ENCODE measurements at places on chromosomes 5 and 9.

DNA sequence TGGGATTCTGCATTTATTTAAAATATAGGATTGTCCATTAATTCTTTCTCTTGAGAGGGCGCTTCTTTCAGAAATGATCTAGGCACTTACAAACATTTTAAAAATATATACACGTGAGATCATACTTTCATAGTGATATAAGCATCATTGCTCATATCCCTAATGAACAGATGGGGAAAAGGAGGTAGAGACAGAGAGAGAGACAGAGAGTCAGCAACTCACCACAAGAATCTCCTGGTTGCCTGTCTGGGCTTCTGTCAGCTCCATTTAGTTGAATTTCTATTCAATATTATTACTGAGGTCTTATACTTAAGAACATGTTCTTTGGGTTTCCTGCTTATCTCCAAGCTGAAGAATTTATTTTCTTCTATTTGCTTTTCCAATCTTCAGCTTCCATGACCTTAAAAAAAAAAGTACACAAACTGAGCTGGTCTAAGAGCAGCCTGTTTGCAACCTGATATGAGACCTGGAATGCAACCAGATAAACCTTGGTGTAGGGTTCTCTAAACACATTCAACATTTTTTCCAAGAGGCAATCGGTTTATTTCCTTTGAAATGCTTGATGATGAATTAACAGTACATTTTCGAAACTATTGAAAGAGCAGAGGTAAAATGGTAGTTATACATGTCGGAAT is 51.6 kb upstream of the LIFR start:
- no peak for DNase-seq

DNA sequence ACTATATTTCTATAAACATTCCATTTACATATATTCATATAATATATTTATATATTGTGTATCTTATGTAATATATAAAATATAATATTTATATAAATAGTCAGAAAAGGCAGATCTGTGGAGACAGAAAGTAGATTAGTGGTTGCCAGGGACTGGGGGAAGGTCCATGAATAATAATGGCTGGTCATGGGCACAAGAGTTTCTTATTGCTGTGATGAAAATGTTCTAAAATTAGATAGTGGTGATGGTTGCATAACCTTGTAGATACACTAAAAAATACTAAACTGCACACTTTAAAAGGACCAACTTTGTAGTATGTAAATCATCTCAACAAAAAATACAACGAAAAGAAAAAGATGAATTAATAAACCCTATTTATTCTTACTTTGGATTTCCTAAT is 47.3 kb downstream of the NUP155 start:
- DNase-seq = no peak

DNA sequence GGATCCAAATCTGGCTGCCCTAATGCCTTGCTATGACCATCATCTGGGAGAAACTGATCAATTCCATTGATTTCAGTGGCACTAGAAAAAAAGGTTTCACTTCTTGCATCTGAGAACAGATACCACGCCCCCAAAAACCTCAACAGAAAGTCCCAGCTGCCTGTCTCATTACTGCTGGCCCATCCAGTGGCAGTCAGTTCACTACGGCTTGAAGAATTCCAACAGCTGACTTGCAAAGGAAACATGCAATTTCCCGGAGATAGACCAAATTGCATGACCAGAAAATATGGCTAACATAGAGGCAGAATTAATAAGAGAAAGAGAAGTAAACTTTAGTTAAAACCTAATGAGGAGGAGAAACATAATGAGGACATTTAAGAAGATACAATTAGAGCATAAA is 48.6 kb downstream of the UGCG start:
- DNase-seq = no peak

- DNase-seq = no peak
Measured at GRCh38 chr5:151254556-151254955, 1.6 kb downstream of the GM2A start.

DNA sequence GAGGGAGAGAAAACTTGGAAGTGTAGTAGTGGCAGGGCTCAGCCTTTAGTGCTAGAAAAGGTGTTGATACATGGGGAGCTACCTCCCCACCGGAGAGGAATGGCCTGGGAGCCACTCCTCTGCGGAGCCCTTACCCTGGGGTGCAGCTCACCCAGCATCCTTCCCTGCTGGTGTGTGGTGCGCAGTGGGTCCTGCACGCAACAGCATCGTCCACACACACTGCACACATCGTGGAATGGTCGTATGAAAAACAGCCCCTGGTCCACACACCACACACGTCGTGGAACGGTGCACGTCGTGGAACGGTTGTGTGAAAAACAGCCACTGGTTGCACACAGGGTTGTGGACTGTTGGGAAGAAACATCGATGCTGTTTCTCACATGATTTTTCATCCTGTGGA is 16.1 kb upstream of the AHRR start:
- no peak for DNase-seq

DNA sequence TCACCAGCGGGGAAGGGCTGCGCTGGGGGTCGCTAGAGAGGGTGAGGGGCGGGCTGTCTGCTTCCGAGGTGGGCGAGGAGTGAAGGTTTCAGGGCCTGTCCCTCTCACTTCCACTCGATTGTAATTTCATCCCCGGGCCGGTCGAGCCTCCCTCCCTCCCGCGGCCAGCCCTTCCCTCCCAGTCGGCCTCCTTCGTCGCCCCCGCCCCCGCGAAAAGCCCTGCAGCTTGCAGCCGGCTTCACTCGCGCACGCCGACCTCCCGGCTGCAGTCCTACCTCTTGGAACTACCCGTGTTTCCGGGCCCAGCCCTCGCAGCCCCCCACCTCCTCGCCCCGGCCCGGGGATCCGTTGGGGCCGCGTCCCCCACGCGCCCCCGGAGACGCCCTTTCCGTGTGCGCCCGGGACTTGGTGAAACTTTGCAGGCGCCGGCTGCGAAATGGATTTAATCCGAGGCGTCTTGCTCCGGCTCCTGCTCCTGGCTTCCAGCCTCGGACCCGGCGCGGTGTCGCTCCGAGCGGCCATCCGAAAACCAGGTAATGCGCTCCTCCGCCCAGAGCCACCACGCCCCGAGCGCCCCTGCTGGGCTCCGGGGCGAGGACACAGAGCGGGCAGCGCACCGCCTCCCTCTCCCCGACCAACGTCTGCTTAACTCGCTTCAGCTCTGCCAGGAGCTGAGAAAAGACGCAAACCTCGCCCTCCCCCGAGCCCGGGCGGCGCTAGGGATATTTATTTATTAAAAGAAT is at the start of gene EGFLAM:
EGFLAM (plus strand) TSS at position 241 of the 743 bp plus-strand sequence; CDS start at position 437, 196 bp downstream.
- no peak for DNase-seq

GRCh38 chr5:115181757-115182156 is 12.0 kb upstream of the TRIM36 start:
- no peak for DNase-seq

GRCh38 chr9:7259544-7260241 is 501.9 kb downstream of the KDM4C start:
- no peak for DNase-seq

DNA sequence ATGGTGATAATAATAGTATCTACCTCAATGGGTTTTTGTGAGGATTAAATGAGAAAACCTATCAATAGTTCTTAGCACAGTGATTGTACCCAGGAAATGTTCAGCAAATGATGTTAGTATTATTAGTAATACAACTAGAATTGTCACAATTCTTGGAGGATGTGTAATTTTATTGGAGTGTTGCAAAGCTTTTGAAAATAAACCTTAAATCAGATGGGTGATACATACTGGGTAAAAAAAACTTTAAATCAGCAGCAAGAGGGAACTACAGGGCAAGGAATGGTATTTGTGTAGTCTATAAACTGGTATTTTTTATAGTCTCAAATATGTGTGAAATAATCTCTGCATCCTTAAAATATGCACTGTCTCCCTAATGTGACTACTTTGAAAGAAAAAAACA is 371.6 kb downstream of the PIK3R1 start:
- no peak for DNase-seq

DNA sequence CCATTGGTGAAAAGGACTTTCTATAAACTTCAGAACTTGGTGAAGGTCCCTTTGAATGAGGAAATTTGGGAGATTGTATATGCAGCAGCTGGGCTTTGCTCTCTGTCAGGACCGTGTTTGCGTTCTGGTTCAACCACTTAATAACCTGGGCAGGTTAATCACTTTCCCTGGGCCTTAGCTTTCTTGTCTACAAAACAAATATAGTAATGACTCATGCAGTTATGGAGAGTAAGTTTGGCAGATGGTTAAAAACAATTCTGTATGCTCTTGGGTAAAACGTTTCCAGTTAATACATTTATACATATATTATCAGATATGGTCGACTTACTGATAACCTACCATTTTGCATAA is 197.0 kb downstream of the ARHGEF28 start:
- DNase-seq = no peak

GRCh38 chr5:146880966-146881365 is 2.4 kb upstream of the PPP2R2B start:
- DNase-seq = no peak

DNA sequence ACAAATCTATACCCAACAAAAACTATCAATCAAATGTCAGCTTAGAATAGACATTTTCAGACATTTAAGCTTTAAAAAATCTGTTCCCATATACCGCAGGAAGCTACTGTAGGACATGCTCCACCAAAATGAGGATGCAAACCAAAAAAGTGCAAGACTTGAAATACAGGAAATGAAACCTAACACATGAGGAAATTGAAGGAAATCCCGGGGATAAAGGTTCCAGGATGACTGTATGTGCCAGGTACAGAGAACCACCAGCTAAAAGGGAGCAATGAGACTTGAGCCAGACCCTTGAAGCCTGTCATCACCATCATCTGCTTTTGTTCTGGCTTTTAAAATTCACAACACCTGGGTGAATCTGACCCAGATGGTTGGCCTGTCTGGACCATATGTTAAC is 21.4 kb downstream of the DIAPH1 start:
- DNase-seq = no peak

- no peak for DNase-seq
Measured at GRCh38 chr9:69395718-69396117, 70.7 kb downstream of the ENTREP1 start.

- no peak for DNase-seq
Measured at GRCh38 chr9:121260457-121261106, 7.4 kb upstream of the GSN start.

- no peak for DNase-seq
Measured at GRCh38 chr9:36039696-36040095, 3.0 kb downstream of the RECK start.

GRCh38 chr5:173625673-173626504 is 9.4 kb upstream of the BOD1 start:
- DNase-seq = no peak

DNA sequence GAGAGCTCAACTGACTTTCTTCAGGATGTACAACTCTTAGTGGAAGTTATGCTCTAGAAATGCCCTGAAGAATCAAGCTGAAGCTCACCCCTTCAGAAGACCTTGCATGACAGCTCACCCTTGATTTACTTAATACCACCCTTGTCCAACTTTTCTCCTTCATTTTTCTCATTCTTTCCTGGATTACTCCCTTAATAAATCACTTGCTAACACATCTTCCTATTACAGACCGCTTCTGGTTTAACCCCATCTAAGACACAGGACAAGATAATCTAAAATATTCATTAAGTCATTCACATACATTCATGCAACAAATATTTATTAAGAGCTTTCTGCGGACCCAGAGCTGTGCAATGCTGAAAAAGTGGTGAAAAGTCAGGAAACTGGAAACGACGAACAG is 630.7 kb upstream of the RORB start:
- DNase-seq = no peak

DNA sequence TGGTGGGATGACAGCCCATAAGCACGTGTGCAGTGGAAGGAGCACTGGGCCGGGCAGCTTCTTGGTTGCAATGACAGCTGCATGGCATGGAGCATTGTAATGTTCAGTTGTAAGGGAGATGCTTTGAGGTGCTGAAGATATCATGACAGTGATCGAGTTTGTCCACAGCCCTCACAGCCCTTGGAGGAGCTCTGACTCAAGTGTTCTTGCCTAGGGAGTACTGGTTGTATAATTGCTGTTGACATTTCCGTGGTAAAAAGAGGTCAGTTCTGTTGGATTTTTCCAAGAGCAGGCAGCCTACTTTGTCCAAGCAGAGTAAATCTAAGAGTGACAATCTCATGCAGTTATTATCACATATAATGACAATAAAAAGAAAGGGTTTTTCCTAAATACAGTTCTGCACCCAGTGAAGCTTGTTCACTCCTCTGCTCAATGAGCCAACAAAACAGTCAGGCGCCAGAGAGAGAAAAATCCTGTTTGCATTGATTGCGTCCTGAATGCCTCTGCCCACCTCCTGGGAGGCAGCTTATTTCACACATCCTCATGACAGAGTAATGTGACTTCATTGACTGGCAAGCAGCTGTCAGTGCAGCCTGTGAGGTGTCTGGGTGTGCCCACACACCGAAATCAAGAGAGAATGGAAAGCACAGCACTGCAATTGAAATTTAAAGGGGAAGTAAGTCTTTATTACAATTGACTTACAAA is 248.0 kb downstream of the NTRK2 start:
- DNase-seq = no peak

DNA sequence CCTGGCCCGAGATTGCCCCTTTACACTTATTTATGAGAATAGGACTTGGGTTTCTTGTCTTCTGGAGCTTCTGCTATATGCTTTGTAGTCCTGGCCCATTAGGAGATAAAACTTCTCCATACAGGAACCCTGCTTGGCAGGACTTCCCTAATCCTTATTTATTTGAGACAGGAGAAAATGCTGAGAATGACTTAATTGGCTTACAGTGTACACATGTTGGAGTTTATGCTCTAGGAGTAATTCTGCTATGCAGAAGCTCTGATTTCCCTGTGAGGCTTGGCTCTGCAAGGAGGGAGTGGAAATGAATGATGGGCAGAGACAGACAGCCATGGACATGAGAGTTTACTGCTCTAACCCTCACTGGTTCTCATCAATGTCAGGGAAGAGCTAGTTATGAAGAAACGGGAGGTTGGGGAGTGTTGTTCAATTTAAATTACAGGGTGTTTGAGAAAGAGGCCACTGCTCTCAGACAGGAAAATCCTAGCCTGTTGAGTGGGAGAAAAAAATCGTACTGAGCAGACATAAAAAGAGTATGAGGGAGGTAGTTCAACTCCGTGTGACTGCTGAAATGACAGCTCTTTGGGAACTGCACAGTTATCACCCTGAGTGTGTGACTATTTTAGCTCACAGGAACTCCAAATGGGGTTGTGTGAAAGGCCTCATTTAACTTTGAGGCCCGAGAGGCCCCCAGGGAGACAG is 37.5 kb downstream of the ACTBL2 start:
- DNase-seq = no peak

GRCh38 chr5:41346609-41347008 is 133.3 kb upstream of the C6 start:
- DNase-seq = no peak

DNA sequence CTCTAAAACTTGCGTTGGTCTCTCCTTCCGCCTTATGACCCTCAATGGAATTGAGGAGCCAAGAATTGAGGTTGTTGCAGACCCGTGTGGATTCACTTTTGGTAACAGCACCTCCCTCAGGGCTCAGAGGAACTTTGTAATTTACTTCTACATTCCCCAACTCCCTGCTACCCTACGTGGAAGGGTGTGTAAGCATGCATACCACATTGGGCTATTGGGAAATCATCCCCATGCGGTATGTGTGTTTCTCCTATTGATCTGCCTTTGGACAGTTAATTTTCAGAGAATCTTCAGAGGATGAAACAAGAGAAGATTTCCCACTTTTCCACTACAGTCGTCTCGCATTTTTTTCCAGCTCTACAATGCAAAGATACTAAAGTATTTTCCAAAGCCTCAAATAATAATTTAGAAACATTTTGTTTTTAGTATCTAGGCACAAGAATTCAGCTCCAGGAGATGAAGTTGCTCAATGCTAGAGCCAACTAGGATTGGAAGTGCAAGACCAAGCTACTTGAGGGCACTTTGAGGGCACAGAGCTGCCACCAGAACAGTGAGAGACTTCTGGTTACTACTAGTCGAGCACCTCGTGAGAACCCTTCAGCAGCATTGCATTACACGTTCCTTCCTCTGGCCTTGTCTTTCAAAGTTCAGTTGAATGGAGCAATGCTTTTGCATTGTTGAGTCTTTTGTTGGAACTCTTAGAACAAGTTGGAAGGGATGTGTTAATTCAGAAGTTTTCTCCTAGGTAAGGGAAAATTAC is 3.4 kb downstream of the C1QTNF3 start:
- no peak for DNase-seq
